ENCODE measurements at places on chromosomes 3 and 15.

DNA sequence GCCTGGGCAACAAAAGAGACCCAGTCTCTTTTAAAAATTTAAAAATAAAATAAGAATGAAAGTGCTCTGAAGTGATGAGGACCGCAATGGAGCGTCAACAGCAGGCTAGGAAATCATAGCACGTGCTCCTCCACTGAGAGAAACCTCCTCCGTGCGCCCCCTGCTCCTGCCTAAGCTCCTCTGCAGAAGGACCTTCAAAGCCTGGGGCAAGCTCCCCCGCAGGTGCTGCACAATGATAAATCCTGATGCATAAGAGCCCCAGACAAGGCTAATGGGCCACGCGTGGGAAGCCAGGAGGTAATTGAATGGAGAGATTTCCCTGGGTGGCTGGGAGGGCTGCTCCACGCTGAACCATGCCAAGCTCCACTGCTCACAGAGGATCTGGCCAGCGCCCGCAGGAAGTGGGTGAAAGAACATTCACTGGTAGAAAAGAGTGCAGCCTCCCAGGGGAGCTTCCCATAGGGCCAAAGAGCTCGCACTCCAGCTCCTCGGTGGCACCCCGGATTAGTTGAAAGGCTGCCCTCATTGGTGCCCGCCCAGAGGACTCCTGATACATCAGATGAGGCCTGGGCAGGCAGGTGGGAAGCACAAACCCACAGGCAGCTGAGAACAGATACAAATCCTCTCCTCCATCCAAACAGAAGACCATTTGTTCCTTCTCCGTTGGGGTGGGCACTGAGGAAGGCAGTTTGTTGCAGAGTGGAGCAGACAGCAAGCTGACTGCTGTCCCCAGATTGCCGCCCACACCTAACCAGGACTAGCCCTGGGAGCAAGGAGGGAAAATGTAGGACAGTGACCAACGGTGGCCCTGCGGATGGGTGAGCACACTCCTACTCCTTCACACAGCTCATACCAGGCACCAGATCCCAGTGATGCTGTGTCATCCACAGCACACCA, 52.5 kb downstream of the CPN2 start:
- ATAC-seq: no peak

GRCh38 chr3:159824333-159824732, 164.3 kb upstream of the IL12A start:
- ATAC-seq: no peak

DNA sequence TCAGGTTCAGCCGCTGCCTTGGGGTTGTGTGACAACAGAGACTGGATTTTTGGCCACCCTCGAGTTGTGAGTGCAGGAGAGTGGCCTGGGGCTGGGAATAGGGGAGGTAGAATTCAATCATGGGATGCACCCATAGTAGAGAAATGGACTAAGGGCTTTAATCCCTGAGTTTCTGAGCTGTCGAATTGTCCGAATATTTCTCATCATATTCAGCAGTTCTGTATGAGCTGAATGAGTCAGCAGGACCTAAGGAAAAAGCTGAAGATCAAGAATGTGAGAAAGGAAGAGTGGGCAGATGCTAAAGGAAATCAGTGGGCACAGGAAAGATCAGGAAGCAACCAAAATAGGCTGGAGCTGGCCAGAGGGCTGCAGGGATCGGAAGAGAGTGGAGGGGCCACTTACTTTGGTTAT, 44.4 kb upstream of the SACM1L start:
- no peak for ATAC-seq

GRCh38 chr3:58258392-58259055, 20.9 kb downstream of the ABHD6 start:
- ATAC-seq: no peak

DNA sequence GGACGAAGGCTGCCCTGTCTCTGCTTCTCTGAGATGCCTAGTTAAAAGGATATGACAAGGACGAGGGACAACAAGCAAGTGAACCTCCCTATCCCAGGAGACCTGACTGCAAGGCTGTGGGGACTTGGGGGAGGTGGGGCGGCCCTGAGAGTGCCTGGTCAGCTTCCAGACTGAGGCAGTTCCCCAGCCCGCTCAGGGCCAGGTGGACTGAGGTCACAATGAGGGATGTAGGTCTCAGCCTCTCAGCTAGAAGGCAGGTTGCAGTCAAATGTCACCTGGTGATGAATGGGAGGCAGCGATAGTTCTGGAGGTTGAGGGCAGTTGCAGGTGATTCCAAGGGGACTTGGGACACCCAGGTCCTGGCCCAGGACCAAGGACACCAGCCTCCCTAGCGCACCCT, 30.6 kb downstream of the TKT start:
- ATAC-seq: no peak

DNA sequence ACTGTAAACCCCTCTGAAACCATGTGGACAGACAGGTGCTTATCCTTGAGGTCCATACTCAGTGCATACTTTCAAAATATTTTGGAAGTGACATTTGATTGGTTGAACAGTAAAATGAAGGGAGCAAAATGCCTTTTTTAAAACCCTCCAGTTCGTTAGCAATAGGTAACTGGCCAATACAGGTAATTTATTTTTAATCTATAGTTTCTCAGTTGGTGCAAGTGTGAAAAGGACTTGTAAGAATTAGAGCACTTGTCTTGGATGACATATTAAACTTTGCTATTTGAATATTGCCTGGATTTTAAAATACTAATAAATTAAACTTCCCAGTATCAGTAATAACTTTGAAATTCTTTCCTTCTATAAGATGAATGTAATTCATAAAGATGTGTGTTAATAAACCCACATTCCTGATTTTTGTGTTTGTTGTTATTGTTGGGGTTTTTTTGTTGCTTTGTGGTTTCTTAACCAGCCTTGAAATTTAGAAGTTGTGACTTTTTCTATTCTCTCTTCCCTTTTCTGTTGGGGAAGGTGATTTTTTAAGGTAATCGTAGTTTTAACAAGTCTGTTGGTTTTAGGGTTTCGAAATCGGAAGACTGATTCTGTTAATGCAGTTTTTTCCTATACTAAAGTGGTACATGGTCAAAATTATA, 90.0 kb downstream of the STT3B start:
- ATAC-seq: no peak

GRCh38 chr3:2568929-2569328, 470.3 kb downstream of the CNTN4 start:
- ATAC-seq: no peak

GRCh38 chr15:40893019-40893670, 1.1 kb upstream of the VPS18 start:
- ATAC-seq: no peak

- no peak for ATAC-seq
Observed at GRCh38 chr15:98764291-98764690, 116.0 kb downstream of the IGF1R start.

GRCh38 chr3:135159681-135160247, 364.7 kb downstream of the EPHB1 start:
- ATAC-seq: no peak

- no peak for ATAC-seq
Observed at GRCh38 chr15:79952329-79952728, 18.7 kb downstream of the BCL2A1 start.
